ENCODE measurements at places on chromosomes 1 and 21.
A peak's percentile ranks its signal among the peaks of the same experiment; 100 is the strongest.

DNA sequence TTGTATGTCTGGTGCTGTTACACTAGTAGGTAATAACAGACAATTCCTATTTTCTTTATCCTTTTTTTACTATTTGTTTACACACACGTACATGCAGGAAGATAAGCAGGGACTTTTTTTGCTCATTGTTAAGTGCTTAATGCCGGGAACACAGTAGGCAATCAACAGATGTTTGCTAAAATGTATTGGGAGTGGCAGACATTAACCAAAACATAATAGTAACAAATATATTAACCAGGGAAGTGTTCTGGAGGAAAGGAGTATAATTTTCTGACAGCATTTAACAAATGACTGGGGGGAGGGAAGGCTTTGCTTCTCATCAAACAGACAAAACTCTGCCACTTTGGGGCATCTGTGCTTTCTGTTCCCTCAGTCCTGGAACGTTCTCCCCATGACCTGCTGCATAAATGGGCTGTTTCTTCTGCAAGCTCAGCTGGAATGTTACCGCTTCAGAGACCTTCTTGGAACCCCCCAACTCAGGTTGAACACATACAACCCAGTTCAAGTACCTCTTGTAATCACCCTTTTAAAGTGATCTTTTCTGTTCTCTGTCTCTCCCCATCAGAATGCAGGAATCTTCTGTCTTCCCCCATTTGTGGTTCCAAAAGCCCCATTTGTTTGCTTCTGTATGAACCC, 2.1 kb downstream of the CR1L start:
- DNase-seq = no peak

DNA sequence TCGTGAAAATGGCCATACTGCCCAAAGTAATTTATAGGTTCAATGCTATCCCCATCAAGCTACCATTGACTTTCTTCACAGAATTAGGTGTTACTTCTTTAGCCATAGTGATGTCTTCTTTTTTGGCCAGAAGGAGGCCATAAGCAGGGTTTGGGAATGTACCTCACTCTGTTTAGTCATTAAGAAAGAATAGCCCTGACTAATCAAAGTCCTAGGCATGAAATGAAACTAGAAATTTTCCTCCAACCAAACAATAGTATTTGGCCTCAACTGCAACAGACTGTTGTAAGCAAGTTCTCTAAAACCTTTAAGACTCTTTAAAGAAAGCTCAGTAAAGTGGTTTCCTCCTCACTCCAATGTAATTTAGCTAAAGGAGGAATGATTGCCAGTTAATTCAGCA, 163.9 kb downstream of the AKT3 start:
- no peak for DNase-seq

DNA sequence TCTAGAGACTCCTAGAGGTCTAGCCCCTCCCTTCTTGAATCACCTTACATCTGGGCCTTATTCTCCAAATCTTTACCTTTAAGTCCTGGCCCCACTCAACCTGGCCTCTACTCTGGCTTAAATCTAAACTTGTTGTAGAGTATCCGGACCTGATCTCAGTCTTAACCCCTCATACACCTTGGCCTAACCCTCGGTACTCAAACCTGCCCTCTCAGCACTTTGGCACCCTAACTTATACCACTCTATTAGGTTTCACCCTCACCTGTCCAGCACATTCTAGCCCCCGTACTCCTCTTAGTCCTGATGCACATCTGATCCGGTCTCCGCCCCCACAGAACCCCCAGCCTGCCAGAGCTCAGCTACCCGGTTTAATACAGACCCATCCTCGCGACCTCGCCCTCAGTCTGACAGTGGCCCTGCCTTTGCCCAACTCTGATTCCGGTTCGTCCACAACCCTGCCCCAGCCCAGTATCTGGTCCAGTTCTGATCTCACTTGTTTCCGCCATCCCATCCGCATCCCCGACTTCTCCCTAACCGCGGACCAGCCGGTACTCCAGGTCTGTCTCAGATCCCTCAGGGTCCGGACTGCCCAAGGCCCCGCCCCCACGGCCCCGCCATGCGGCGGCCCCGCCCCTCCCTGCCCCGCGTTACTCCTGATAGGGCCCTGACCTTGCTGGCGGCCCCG, 1.5 kb downstream of the TRIM62 start:
- DNase-seq = no peak

- DNase-seq = no peak
These were observed 17.4 kb downstream of the BMP8A start for GRCh38 chr1:39508857-39509305.

DNA sequence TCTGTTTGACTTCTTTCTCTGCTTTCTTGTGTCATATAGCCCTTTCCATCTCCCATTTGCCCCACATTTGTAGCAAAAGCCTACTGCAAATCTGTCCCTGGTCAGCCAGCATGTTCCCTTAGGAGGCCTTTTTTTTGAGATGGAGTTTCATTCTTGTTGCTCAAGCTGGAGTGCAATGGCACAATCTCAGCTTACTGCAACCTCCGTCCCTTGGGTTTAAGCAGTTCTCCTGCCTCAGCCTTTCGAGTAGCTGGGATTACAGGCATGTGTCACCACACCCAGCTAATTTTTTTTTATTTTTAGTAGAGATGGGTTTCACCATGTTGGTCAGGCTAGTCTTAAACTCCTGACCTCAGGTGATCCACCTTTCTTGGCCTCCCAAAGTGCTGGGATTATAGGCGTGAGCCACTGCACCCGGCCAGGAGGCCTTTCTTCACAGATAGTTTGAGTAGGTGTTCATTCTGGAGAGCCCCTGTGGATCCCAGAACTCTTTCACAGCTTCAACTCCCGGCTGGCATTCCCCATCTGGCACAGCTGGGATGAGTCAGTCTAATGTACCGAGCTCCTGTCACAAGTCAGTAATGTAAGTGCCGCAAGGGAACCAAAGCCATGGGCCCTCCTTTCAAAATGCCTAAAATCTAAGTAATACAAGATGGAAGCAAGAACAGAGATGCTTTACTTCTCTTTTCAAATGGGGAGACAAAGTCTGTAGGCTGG, 9.4 kb upstream of the NHLH1 start:
- no peak for DNase-seq

- no peak for DNase-seq
These were observed 142.2 kb upstream of the CACNA1E start for GRCh38 chr1:181341026-181341632.

- no peak for DNase-seq
These were observed 36.4 kb upstream of the HSD17B7 start for GRCh38 chr1:162753998-162754585.

- DNase-seq = no peak
These were observed 4.5 kb upstream of the TRIM67 start for GRCh38 chr1:231157311-231157710.

GRCh38 chr1:19043579-19044443, 87.3 kb upstream of the IFFO2 start:
- no peak for DNase-seq

GRCh38 chr1:88825721-88826120, 65.6 kb downstream of the GTF2B start:
- peak; percentile 50 for DNase-seq

DNA sequence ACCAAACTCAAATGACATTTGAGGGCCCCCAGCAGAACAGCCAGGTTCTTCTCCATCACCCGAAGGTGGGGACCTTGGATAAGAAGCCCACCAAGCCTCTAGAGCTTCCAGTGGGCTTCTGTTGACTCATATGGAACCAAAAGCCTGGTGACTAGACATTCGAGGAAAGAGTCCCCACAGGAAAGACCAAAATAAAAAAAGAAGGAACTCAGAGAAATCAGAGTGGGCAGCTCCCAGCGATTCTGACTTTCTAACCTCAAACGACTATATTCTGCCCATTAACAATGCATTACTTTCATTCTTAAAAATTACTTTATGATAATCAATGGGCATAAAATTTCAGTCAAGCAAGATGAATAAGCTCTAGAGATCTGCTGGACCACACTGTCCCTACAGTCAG, 9.6 kb upstream of the CHIT1 start:
- no peak for DNase-seq

Data from NCI-H510A (cell line).